ENCODE measurements at places on chromosomes 2 and 18.

- DNase-seq: no peak
These were observed 42.4 kb upstream of the GRHL1 start for GRCh38 chr2:9909106-9909505.

DNA sequence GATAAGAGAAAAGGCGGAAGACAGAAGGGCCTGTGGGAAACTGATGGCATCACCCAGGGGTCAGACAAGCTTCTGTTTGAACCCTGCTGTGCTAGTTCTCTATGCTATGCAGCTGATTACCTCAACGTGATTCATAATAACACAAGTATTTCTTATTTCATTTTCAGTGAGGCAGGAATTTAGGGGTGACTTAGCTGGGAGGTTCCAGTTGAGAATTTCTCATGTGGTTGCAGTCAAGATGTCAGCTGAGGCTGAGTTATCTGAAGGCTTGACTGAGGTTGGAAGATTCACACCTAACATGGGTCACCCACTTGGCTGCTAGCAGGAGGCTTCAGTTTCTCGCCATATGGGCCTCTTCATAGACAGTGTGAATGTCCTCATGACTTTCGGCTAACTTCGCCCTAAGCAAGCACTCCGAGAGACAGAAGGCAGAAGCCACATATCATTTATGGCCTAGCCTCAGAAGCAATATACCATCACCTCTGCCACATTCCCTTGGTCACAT lies 34.0 kb upstream of the TMEM131 start:
- DNase-seq: no peak

GRCh38 chr2:74188018-74188601 lies 9.4 kb upstream of the MOB1A start:
- no peak for DNase-seq

GRCh38 chr2:209821806-209822205 lies 50.2 kb downstream of the UNC80 start:
- no peak for DNase-seq

DNA sequence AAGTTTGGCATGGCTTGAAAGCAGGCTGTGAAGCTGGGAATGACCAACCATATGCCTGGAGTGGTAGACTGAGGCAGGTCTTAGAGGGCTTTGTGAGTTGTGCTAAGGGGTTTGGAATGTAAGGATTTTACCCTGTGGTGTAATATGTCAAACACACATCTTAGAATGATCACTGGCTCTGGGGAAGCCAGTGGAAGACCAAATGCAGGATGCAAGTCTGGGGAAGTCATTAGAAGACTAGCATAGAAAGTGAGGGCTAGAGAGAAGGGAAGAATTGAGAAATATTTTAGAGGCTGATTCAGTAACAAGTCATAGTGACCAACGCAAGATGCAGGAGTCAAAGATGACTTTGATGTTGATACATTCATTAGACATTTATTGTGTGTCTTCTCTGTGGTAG lies 3.5 kb upstream of the FHOD3 start:
- no peak for DNase-seq

GRCh38 chr2:233252227-233252626 lies 754 bp downstream of the ATG16L1 start:
- DNase-seq: no peak

- no peak for DNase-seq
These were observed 914.8 kb downstream of the DCDC2C start for GRCh38 chr2:4618141-4618540.

DNA sequence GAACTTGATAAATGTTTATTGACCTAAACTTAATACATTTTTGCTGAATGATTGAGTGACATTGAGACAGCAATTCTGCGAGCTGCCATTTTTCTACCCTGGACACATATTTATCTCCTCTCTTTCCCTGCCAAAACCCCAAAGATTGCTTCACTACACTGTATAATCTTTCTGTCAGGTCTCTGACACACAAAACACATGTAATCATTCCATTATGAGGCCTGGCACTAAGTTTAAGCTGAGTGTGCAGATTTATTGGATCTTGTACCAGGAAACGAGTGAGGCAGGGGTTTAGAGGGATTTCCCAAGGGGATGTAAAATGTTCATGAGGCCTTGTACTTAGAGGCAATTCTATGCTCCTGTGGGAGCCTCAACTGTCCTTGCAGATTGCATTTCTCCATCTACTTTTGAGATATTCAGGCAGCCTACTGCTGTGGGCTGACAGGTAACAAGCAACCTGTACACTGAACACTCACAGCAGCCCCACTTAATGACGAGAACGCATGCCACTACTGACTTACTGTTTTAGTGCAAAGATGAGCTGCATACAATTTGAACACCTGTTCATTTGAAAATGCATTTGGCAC lies 13.7 kb upstream of the OSR1 start:
- DNase-seq: no peak

- DNase-seq: no peak
These were observed 1864.8 kb upstream of the LRRTM1 start for GRCh38 chr2:82169379-82169778.

DNA sequence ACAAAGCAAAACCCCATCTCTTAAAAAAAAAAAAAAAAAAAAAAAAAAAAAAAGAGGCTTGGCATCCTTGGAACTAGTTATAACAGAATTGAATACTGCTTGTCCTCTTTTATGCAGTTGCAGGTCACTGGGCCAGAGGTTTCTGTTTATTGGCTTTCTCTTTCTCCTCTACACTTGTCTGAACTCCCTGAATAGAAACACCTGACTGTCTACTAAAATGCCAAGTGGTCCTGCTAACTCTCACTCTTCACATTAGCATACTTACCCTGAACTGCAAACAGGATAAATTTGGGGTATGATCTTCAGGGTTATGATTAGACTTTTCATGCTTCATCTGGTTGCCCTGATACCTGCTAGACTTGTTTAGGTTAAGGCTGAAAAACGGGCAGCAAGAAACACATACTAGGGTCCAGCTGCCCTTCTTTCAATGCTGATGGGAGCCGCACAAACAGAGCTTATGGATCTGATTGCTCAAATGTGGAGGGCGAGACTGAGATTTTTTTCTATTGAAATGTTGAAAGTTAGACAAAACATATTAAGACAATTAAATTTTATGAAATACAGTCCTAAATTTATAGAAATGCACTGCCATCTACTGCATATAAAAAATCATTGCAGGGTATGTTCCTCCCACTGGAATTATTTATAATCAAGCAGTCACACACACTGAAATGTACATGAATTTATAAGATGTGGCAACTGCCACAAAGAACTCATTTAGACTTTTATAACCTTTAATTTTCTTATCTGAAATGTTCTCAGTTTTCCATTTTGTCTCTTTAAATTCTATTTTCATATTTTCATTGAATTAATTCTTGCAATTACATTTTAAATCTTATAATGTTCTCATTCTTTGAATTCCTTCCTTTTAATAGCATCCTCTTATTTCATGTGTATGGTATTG lies 40.8 kb downstream of the GTF3C3 start:
- DNase-seq: no peak

DNA sequence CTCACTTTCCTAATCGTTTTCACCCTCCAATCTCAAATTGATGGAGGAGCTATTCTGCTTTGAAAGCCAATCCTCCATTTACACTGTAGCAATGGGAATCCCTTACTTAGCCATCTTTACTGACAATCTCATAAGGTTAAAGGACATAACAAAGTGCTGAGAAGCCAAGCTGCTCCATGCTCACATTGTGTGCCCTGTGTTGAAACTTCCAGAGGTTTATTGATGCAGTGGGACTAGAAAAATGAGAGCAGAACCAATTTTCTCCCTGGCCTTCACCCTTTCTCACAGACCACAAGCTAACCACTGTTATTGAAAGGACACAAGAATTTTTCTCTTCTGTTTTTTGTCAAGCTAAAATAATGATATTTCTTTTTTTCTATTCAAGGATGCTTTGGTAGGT lies 63.8 kb downstream of the CSRNP3 start:
- no peak for DNase-seq

- no peak for DNase-seq
These were observed 902 bp downstream of the MCFD2 start for GRCh38 chr2:46914578-46915230.

Data from non-pigmented ciliary epithelial cell (primary cell).